ENCODE measurements at places on chromosomes 6 and 20. TPM values are rescaled to one million over a fixed set of nuclear protein-coding genes. Genes with fewer than 3 reads are reported as not detected.

The GCLC gene
- total RNA-seq, result 6.4 TPM

The UNC5CL gene
- not detected for total RNA-seq

The SMLR1 gene
- not detected for total RNA-seq

The TFEB gene
- 10.0 TPM for total RNA-seq

The KCNG1 gene
- 19.1 TPM for total RNA-seq

The PNPLA1 gene
- not detected for total RNA-seq

The MAP3K4 gene
- total RNA-seq, result 24.0 TPM

The MCHR2 gene
- total RNA-seq, result not detected

The DEF6 gene
- total RNA-seq, result 4.9 TPM

The SLC25A27 gene
- 2.4 TPM for total RNA-seq

The ARFGAP1 gene
- 105 TPM for total RNA-seq

The RAET1L gene
- not detected for total RNA-seq

The HLA-DMB gene
- total RNA-seq, result not detected

The RAMACL gene
- total RNA-seq, result 0.13 TPM

The BTNL2 gene
- total RNA-seq, result not detected

The ZBTB12 gene
- 2.0 TPM for total RNA-seq

The CRISP2 gene
- not detected for total RNA-seq

The SNTA1 gene
- total RNA-seq, result 24.2 TPM

The TNFRSF21 gene
- 2.9 TPM for total RNA-seq

The LRFN2 gene
- total RNA-seq, result not detected

The TREML2 gene
- total RNA-seq, result not detected

The GJA1 gene
- 248 TPM for total RNA-seq

The KCNK5 gene
- total RNA-seq, result not detected

The GNAS-AS1 gene
- total RNA-seq, result 0.25 TPM

The RBM24 gene
- total RNA-seq, result 7.3 TPM

The RIMS4 gene
- total RNA-seq, result not detected

The GNMT gene
- not detected for total RNA-seq

The FOXC1 gene
- 11.1 TPM for total RNA-seq

The RAB5IF gene
- total RNA-seq, result 134 TPM

The PTPRK gene
- total RNA-seq, result 34.5 TPM

The TAF8 gene
- total RNA-seq, result 8.6 TPM

The MCUR1 gene
- total RNA-seq, result 13.6 TPM

The COL21A1 gene
- not detected for total RNA-seq

The PLCB1 gene
- total RNA-seq, result 14.4 TPM

The GRM1 gene
- total RNA-seq, result not detected

The HTR1B gene
- not detected for total RNA-seq
